CD4-positive, alpha-beta T cell treated with Interleukin-21 for 1 hour (primary cell): ENCODE measurements at places on chromosomes 6 and 20.
A peak's percentile ranks its signal among the peaks of the same experiment; 100 is the strongest.

- DNase-seq = no peak
These were observed at the start of gene BTBD3 for GRCh38 chr20:11917663-11918062. Gene BTBD3, plus strand, starts transcription at chr20:11917893. Its CDS starts 383 bp downstream, at chr20:11918276.

- no peak for DNase-seq
These were observed 30.0 kb downstream of the VSTM2L start for GRCh38 chr20:37932919-37933318.

DNA sequence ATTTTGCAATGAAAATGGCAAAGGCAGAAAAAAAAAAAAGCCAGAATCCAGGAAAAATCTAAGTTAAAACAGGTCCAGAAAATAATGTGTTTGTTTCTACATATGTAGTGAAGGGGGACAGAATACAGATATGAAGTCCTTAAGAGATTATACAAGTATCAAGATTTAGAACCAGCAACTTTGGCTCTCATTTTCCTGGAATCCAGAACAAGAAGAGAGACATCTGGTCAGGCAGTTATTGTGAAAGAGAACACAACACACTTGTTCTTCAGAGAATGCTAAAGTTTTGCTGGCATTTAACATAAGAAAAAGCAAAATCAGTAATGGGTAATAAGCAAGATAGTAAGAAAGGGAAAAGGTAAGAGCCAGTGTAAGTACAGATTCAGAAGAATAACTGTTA, 21.1 kb downstream of the BAG2 start:
- DNase-seq = no peak

DNA sequence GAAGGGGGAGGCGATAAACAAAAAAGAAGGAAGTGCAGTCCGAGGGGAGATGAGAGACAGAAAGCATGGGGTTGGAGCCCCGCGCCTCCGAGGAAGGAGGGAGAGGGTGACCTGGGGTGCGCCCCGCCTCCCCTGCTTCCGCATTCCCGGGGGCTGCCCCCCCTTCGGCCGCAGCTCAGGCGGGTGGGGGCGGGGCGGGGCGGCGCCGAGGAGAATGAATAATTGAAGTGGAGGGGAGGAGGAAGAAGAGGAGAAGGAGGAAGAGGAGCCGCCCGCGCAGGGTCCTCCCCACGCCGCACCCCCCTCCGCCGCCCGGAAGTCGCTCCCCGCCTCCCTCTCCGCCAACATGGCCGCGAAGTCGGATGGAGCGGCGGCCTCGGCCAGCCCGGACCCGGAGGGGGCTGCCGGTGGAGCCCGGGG, at the start of gene XKR7:
TSS of gene XKR7 (plus strand) at position 322 of the 420 bp plus-strand sequence. CDS start at position 347, 25 bp downstream.
- no peak for DNase-seq

DNA sequence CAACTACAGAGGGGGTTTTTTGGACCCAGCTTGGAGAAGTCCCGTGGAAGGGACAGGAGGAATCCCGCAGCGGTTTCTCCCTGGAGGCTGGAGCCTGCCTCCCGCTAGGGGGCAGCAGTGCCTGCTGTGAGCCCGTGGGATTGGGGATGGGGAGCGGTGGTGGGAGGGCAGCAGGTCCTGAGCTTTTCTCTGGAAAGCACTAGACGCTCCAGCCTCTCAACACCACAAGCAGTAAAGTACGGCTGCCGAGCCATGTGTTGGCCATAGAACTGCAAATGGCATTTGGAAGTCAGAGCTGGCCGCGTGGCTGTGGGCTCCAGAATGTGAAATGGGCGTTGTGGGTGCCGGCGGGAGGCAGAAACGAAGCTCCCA, 47.8 kb downstream of the GMPR start:
- peak; percentile 9 for DNase-seq

GRCh38 chr20:62463651-62464424, 12.0 kb downstream of the GATA5 start:
- DNase-seq = no peak

DNA sequence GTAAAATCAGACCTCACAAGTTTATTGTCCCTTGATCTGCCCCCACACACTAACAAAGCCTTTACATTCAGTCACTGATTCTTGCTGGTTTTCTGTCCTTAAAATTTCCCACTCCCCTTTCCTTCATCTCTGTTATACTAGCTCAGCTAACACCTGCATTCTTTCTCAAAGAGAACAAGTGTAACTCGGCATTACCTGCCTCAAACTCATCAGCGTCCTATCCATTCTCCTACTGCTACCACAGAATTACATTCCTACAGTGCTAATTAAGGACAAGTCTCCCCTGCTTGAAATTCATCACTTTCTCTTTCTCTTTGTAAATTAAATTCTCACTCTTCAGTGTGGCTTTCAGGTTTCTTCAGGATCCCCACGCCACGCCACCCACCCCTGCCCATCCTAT, 773.2 kb downstream of the FRK start:
- no peak for DNase-seq

- DNase-seq = no peak
These were observed 84.4 kb downstream of the EYA2 start for GRCh38 chr20:46978951-46979491.

- DNase-seq = no peak
These were observed 102.8 kb upstream of the TFAP2D start for GRCh38 chr6:50610562-50610961.

- DNase-seq = no peak
These were observed 34.5 kb upstream of the TSHZ2 start for GRCh38 chr20:52937591-52938100.

DNA sequence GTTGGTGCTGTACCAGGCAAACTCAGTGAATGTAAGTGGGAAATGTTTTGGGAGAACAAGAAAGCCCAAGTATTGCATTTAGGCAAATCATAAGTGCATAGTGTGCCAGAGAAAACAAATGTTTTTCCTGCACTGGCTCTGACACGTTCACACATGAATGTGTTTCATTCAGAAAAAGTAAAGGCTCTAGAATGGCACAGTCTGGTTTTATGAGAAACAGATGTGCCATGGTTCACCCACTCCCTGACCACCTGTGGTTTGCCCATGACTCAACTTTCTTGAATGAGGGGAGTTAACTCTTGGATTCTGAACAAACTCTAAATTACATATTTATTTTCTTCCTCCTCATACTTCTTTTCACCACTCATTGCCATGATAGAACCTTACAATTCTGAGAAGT, 126.9 kb downstream of the KCNQ5 start:
- DNase-seq = no peak

DNA sequence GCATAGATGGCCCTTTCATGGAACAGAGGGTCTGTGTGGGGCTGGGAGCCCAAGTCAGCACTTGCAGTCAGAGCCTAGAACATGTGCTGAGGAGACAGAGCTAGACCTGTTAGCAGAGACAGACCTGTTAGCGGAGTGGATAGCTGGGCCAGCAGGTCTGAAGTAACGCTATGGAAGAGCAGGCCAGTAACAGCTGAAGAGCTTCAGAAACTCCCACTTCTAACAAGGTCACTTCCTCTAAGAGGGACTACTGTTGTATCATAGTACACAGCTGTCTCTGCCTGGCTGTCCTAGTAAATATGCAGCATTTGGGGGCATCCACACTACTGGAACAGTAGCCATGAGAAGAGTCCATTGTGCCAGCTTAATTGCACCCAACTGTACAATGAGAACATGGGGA, 41.2 kb upstream of the POLR1H start:
- no peak for DNase-seq

- no peak for DNase-seq
These were observed 75.8 kb downstream of the ZMYND8 start for GRCh38 chr20:47280668-47281067.

- DNase-seq = no peak
These were observed 117.0 kb upstream of the PRL start for GRCh38 chr6:22413681-22414311.

- DNase-seq = no peak
These were observed 131.2 kb upstream of the CLDN20 start for GRCh38 chr6:155132617-155133016.

DNA sequence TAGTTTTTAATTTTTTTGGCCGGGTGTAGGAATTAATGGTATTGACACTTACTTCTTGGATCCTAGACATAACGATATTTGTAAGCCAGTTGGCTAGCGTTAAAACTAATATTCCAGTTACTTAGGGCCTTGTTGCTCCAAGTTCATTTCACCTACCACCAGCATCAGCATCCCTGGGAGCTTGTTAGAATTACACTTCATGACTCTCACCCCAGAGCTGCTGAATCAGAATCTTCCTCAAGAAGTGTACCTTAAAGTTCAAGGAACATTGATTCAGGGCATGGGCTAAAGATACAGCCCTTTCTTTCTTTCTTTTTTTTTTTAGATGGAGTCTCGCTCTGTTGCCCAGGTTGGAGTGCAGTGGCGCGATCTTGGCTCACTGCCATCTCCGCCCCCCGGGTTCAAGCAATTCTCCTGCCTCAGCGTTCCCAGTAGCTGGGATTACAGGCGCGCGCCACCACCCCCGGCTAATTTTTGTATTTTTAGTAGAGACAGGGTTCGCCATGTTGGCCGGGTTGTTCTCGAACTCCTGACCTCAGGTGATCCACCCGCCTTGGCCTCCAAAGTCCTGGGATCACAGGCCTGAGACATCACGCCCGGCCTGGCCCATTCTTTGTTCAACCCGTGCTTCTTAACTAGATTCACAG, 1.1 kb downstream of the SLX4IP start:
- DNase-seq = no peak

DNA sequence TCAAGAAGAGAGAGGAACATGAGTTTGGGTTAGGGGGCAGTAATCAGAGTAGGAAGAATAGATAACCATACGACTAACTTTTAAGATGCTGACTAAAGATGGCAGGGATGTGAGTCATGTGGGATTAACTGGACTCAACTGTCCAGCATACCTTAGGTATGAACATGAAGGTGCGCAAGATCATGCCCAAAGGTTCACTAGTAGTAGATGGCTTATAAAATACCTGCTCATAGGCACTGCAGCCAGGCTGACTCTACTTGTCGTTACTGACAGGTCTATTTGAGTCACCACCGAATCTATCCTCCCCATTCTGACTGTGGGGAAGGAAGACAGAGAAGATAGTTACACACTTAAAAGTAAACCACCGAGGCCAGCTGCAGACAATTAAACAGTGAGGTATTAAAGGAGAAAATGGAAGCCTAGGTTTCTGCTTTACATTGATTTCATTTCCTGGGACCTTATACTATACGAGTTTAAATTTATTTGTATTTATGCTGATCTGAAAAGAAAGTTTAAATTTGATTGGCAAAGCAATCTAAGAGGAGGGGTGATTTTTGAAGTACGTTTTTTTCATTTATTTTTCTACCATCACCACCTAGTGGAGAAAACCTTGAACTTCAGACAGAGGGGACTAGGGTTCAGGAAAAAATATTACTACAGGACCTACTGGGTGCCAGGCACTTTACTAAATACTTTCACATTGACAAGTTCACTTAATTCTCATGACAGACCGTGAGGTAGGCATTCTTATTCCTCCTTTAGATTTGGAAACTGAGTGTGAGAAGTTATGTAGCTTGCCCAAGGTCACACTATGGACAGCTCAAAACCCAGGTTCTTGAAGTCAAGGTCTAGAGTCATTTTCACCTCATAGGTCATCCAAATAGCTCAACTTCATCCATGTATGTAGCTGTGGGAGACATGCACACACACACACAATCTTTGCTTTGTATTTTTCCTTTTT, 4.0 kb upstream of the WRNIP1 start:
- peak; percentile 68 for DNase-seq

- no peak for DNase-seq
These were observed 43.1 kb downstream of the ARHGAP40 start for GRCh38 chr20:38644588-38645260.

GRCh38 chr6:52317841-52318581, 33.5 kb upstream of the MCM3 start:
- DNase-seq = no peak

DNA sequence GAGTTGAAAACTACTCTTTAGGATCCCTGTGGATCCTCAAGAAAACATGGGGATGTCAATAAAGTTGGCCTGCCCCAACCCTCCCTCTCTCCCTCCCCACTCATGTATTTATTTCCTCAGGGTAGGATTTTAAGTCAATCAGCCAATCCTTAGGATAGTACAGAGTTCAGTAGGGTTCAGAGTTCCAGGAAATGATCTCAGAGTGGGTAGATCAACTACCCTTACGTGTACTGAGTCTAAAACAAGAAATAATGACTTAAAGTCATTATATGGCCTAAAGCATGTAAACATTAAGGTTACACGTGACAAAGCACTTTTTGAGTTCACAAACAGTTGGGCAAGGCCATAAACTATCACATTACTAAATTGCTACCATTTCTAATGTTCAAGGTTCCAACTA, 47.2 kb upstream of the REV3L start:
- no peak for DNase-seq

DNA sequence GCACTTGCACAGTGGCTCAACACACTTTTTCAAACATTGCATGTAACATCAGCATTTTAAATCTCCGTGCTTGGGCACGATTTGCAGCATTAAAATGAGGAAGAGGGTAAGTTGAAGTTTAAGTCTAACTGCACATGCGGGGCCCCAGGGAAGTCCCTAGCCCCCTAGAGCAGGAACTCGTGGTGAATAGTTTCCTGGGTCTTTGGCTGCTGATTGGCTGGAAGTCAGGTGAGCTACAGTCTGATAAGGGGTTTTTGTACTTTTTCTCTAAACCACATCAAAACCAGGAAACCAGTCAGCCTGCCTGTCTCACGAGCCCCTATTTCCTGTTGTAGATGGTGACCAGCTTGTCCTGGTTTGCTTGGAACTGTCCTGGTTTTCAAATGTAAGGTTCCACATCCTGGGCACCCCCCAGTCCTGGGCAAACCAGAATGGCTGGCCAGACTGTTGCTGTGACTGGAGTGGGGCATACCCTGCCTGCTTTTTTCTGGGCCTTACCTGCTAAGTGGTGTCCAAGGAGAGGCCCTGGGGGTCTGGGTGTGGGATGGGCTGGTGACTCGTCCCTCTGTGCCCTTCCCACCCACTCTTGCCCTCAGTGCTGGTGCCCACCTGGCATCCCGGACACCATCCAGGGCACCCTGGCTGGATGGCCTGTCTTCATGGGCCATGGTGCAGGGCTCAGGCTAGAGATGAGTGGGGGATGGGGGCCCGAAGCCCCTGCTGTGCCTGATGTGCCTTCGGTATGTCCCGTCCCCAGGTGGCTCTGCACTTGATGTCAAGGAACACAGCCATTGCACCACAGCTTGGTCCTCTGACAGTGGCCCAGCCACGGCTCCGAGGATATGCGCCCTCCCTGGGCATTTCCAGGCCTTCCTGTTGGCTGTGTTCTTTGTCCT, 31.8 kb downstream of the SUN5 start:
- peak; percentile 94 for DNase-seq

DNA sequence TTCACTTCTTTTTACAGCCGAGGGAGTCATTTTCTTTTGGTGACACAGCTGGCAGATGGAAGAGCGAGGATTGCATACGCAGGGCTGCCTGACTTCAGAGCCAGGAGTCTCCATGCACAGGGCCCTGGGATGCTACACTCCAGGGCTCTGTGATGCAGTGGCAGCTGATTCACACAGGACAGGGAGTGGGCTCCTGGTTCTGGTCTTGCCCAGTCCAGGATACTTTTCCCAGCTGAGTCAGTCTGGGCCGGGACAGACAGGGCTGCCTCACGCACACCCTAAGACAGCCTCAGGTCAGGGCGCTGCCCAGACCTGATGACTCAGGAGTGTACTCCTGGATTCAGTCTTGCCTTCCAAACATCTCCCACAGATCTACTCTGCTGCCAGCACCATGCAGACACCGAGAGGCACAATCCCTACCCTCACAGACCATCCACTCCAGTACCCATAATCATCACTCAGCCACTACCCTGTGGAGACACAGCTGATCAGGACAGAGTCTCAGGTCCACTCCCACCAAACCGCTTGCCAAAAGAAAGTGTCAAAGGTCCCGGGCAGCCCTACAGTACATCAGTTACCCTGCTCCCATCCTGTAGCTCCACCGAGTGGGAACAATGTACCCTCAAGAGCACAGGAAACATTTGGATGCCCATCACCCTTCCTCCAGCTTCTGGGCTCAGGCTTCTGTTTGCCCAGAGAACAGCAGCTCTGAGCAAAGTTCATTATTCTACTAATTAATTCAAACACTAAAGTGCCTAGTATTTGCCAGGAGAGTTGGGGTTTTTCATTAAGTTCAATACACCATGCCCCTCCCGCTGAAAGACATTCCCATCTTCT, 11.5 kb downstream of the SDC4 start:
- DNase-seq = no peak
